NB4 (cell line): ENCODE measurements at places on chromosomes 11 and 22.
A peak's percentile ranks its signal among the peaks of the same experiment; 100 is the strongest.

GRCh38 chr11:6911948-6912347, 8.9 kb upstream of the OR2D3 start:
- DNase-seq: no peak

DNA sequence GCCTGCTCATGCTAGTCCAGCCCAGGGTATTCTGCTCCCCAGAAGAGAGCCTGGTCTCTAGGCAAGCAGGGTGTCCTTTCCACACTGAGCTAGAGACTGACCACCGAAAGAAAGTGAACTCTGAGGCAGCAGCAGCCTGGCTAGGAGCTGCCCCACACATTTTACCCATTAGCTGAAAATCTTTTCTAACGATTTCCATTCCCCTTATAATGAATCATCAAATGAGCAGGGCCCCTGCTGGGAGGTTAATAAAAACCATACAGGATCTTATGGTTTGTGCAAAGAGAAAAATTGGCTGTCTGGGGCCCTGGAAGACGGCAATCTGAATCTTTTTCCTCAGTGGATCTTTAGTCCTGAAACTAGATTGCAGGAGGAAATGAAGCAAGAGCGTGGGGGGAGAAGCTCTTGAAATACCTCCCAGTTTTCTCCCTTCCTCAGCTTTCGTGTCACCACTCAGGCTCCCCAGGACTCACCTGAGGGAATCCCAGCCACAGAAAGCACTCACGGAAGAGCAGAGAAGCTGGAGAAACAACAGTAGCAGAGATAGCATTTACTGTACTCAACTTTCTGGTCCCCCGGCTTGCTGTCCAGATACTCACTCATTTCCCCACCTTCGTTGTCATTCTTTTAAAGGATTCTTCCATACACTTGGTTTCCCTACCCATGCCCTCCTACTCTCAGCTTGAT, 74.7 kb upstream of the CD44 start:
- no peak for DNase-seq

DNA sequence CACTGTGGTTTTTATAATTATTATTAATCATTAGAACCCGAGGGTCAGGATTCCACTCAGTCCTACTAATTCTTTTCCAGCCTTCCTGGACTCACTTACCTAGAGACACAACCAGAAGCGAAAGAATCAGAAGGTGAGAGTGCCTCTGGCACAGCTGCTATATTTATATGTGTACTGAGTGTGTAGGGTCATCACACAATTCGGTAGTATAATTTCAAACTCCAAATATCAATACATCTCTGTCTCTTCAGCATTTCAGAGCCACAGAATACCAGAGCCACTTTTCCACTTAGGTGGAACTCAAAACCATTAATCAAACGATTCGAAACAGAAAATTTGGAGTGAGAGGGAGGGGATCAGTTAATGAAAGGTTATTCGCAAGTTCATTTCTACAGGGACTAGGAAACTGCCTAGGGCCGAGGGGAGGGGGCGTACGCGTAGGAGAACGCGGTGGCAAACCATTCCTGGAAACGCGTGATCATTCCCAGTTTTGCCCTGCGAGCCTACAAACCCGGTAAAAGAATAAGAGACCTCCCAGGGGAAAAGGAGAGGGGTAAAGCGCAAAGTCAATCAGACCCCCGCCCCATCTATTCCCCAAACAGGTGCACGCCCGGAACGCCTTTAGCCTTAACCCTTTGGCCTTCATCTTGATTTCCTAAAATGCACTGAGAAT, 5.4 kb downstream of the BSX start:
- no peak for DNase-seq

- no peak for DNase-seq
These were observed 20.8 kb downstream of the YPEL1 start for GRCh38 chr22:21714786-21715185.

DNA sequence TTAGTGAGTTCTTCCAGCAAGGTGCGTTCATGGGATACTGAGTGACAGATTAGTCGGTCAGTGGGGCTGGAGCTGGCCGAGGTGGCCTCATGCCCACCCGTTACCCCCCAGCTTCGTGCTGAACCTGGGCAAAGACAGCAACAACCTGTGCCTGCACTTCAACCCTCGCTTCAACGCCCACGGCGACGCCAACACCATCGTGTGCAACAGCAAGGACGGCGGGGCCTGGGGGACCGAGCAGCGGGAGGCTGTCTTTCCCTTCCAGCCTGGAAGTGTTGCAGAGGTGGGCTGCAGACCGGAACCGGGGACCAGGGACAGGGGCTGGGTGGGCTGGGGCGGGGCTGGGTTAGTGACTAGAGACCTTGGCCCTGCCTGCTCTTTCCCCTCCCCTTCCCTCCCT, 2.9 kb downstream of the LGALS1 start:
- no peak for DNase-seq

- DNase-seq: peak; percentile 30
These were observed 1.5 kb downstream of the MAP6 start for GRCh38 chr11:75667255-75667830.

DNA sequence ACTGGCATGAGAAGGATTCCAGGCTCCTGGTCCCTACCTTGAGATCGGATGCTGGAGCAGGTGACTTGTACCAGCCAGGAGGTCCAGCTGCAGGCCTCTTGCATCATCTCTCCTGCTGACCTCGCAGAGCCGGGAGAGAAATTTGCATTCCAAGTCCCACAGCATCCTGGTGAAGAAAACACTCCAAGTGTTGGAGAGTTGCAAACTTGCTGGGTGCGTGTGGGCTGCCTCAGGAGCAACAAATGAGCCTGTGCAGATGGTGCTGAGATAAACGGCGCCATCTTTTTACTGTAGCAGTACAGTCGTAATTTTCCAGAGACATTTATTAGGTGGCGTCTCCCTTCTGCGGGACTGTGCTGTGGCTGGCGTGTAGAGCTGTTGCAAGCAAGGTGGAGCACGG, 32.1 kb upstream of the ZBTB16 start:
- no peak for DNase-seq

DNA sequence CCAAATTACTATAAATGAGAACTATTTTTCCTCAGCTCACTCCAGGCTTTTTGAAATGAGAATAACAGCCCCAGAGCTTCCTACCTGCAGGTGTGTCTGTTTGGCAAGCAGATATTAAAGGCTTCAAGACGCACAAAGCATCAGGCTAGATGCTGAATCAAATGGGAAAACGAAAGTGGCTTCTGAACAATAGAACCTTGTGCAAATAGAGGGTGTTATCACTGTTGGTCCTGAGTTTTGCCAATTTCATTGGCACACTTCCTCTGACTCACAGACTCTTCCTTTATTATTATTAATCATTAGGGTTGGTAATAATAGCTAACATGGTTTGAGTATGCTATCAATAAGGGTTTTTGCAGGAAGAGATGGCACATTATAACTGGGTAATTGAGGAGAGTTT, 13.4 kb downstream of the SYT13 start:
- no peak for DNase-seq

GRCh38 chr11:71542879-71543777, 5.1 kb upstream of the KRTAP5-9 start:
- DNase-seq: peak; percentile 73

GRCh38 chr11:119108146-119108856, 1.2 kb downstream of the C2CD2L start:
- DNase-seq: peak; percentile 85

DNA sequence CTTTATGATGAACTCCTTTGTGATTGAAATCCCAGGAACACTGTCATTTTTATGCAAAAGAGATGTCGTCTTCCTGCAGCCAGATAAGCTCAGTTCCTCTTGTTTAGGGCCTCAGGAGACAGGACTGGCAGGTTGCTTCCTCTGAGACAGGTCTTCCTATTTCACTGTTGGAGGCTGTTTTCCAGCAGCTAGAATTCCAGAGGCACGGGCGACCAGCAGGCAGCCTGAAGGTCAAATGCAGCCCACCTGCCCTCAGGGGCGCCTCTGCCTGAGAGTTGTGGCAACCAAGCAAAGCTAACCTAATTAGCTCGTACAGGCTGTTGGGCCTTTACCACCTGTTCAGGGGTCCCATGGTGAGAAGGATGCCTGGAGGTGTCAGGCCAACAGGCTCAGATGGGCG, 22.3 kb downstream of the SLC6A5 start:
- no peak for DNase-seq

DNA sequence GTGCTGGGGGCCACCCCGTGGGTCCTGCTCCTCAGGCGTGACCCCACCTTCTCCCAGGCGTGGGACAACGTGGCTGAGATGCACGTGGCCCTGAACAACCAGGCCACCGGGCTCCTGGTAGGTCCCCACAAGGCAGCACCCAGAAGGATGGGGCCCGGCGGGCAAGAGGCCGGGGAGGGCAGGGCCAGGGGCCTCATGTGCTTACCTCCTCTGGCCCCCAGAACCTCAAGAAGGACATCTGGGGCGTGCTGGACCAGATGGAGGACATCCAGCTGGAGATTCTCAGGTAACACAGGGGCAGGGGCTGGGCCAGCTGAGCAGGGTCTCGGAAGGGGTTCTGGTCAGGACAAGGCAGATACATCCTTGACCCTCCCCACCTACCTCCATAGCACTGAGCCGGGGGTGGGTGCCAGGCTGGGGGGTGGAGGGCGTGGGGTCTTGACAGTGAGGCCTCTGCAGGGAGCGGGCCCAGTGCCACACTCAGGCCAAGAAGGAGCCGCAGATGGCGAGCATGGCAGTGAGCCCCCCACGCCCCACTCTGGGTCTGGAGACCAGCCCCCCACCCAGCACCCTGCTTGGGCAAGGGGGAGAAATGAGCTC, 186.3 kb downstream of the IGLL1 start:
- no peak for DNase-seq

GRCh38 chr11:128379587-128380580, 207.5 kb downstream of the ETS1 start:
- DNase-seq: no peak

- DNase-seq: peak; percentile 32
These were observed 83.1 kb downstream of the MN1 start for GRCh38 chr22:27718186-27719035.

GRCh38 chr11:77038029-77038824, 4.0 kb downstream of the B3GNT6 start:
- DNase-seq: peak; percentile 68

- no peak for DNase-seq
These were observed 679.4 kb upstream of the KIRREL3 start for GRCh38 chr11:127679816-127680545.

GRCh38 chr22:35148866-35149548, 83.0 kb downstream of the ISX start:
- DNase-seq: no peak

DNA sequence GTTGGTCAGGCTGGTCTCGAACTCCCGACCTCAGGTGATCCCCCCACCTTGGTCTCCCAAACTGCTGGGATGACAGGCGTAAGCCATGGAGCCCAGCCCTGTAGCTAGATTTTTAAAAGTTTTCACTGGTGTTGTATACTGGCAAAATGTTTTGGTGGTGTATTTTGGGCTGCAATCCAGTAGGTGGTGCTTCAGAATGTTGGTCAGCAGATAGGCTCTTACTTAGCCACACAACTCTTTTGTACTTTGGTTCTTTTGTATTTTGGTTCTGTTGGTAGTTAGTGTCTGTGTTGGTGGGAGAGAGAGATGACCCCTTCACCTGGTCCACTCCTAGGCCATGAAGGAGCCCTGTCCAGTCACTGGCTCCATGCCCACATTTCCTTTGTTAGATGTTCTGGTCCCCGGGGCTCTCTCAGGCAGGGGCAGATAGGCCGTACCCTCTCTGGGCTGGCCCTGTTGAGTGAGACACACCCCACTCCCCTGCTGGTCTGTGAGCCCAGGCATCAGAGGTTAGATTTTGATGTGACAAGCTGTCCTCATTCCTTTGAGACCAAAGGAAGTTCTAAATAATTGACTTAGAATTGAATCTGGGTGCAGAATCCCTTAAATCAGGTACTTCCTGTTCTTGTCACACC, 123.8 kb downstream of the DDX10 start:
- peak; percentile 39 for DNase-seq

DNA sequence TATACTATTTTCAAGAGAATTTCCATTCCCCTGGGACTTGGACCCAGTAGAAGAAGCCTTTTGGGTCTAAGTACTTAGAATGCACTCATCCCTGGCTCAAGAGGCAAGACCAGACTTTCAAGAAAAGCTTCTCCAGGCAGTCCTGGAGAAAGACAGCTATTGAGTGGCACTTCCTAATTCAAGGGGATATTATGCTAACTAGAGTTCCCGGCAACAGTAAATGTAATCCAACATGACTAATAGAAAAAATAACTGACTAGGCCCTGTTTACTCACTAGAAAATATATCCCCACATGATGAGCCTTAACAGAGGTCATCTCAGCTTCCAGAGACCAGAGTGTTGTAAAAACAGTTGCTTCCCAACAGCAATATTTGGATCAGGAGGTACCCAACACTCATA, 47.2 kb upstream of the AKIP1 start:
- no peak for DNase-seq

GRCh38 chr11:35412285-35412684, 7.1 kb downstream of the SLC1A2 start:
- peak; percentile 4 for DNase-seq

DNA sequence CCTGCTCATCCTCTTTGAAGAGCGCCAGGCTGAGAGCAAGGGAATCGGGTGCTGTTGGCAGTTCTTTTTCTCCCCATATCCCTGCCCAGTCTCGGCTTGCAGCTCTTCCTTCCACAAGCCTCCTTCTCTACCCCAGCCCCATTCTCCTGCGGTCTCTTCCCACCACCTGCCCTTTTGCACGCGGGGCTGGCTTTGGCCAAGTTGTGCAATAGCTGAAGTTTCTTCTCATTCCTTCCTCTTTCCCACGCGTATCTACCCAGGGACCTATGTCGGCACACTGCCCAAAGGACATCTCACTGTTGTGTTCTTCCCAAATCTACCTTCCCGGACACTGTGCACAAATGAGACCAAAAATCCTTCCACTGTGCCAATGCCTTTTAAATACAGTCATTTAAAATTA, 22.3 kb upstream of the HTR3A start:
- DNase-seq: peak; percentile 82

GRCh38 chr11:46490666-46491065, 99.1 kb upstream of the CHRM4 start:
- DNase-seq: no peak

- DNase-seq: no peak
These were observed 44.5 kb upstream of the TEAD1 start for GRCh38 chr11:12629601-12630313.

- peak; percentile 35 for DNase-seq
These were observed 48.0 kb upstream of the AMPD3 start for GRCh38 chr11:10407055-10407454.

DNA sequence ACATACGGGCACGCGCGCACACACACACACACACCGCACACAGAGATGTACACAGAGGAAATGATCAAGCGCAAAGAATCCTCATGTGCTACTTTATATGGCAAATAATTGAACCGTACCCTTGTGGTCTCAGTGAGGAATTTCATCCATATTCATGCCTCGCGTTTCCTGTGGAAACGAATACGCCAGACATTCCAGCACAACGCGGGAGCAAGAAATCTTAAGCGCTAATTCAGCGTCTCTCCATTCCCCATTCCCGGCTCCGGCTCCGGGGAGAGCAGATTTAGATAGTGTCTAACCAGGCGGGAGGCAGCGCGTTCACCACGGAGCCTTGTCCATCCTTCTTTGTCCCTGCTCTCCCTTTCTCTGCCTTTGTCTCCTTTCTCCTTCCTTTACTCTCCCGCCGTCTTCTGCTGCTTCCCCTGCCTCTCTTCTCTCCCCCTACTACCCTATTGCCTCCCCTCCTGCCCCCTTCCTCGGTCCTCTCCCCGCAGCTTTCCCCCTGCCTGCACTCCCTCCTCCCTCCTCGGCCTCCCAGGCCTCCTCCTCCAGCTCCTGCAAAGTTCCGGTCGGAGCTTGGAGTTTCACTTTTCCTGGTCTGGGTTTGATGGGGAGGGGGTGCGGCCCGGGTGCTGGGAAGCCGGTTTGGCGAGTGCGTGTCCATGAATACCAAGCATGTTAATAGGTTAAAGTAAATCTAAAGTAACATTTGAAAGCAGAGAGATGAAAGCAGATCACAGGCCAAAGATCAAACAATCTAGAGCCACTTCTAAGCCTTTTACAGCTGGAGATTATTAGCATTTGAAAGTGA, 579.3 kb downstream of the BUD13 start:
- DNase-seq: no peak

GRCh38 chr11:77470971-77471370, 2.9 kb downstream of the PAK1 start:
- DNase-seq: no peak
